T-cell (primary cell): ENCODE measurements at places on chromosomes 2 and 18.

DNA sequence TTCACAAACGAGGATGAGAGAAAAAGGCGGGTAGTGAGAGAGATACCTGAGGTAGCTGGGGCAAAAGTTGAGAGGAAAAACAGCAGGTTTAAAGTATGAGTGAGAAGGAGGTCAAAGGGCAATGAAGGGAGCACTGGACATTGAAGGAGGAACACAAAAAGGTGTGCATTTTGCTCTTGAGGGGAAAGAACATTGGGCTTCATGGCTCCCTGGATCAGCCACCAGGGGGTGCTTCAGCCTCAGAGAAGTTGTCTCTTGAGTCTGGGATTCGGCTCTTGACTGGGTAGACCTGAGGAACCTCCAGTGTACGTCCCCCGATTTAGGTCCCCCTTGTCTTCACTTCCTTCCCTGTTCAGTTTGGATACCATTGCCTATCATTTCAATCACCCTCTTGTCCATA lies 128.5 kb downstream of the RAPGEF4 start:
- no peaks in the 10 kb centered on the region for H3K4me1 ChIP-seq
- no peaks in the 10 kb centered on the region for H3K36me3 ChIP-seq
- DNase-seq, result no peak
- peaks cover 3% of the 10 kb centered on the region for H3K27me3 ChIP-seq
- H3K4me3 ChIP-seq, result no peak overlapping the region

- peaks cover 3% of the 10 kb centered on the region for H3K4me1 ChIP-seq
- DNase-seq, result no peak
- peaks cover 10% of the 10 kb centered on the region for H3K27me3 ChIP-seq
- no peak overlapping the region for H3K4me3 ChIP-seq
- no peaks in the 10 kb centered on the region for H3K36me3 ChIP-seq
Measured at GRCh38 chr2:142130111-142131009, 456 bp downstream of the LRP1B start.

DNA sequence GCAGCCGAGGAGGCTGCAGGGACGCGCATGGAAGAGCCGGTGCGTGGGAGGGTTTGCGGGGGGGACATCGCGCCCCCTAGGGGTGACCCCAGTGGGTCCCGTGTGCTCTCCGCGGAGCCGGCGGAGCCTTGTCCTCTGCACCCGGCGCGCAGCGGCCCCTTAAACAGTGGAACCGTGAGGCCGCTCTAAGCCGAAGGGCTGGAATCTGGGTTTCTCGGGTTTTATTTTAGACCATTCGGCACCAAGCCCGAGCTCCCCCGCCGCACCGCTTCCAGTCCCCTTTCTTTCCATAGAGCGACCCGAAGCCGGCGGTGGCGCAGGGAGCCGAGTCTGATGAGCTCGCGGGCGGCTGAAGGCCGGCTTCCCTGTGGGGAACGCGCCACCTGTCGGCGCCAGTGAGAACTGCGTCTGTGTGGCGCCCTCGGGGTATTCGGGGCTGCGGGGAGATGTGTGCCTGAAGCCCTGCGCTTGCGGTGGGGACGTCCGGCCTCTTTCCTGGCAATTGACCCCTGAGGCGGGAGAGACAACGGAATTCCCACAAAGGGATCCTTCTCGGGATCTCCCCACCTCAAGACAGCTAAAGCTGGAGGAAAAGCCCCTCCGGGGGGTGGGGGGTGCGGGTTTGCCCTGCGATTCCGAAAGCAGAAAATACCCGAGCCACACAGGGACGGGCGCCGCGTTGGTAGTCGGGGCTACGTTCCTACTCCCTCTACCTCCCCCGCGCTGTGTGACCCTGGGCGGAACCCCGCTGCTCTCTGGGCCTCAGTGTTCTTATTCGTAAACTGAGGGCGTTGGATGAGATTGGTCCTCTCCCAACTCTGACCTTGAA lies 8.2 kb upstream of the EN1 start:
- H3K27ac ChIP-seq, result no peak overlapping the region
- H3K4me3 ChIP-seq, result peak overlapping the region; percentile 69
- peaks cover 39% of the 10 kb centered on the region for H3K27me3 ChIP-seq
- peak; percentile 52 for DNase-seq
- no peaks in the 10 kb centered on the region for H3K36me3 ChIP-seq

DNA sequence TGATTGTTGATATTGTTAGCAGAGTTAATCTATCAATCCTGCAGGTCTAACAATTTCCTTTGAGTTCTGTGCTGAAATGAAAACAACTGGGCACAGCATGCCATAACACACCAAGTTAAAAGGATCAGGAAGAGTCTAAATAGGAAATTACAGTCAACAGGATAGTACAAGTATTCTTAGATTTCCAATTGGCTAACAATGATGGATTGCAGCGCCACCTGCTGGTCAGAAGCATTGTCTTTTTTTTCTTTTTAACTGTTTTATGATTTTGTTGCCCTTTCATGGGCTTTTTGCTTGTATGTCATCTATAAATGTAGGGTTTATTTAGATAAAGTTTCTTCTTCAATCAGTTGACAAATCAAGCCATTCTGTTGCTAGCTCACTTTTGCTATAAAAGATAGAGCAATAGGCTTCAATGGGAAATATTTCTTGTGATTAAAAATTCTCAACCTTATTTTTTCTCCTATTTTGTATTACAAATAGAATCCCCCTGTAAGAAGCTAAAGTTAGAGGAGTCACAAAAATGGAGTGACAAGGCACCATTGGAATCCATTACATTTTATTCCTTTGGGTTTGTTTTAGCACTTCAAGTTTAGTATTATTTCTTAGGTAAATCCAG lies 40.8 kb upstream of the RPRM start:
- peak; percentile 24 for DNase-seq
- H3K27me3 ChIP-seq, result no peaks in the 10 kb centered on the region
- H3K36me3 ChIP-seq, result no peaks in the 10 kb centered on the region
- no peak overlapping the region for H3K27ac ChIP-seq

- H3K4me1 ChIP-seq, result no peaks in the 10 kb centered on the region
- H3K4me3 ChIP-seq, result no peak overlapping the region
Measured at GRCh38 chr18:64201781-64202180, 52.9 kb upstream of the LINC00305 start.

- H3K36me3 ChIP-seq, result peaks cover 81% of the 10 kb centered on the region
- H3K27ac ChIP-seq, result no peak overlapping the region
- no peak for DNase-seq
- no peaks in the 10 kb centered on the region for H3K4me1 ChIP-seq
- H3K27me3 ChIP-seq, result no peaks in the 10 kb centered on the region
Measured at GRCh38 chr2:73762571-73762970, 17.3 kb downstream of the DUSP11 start.

DNA sequence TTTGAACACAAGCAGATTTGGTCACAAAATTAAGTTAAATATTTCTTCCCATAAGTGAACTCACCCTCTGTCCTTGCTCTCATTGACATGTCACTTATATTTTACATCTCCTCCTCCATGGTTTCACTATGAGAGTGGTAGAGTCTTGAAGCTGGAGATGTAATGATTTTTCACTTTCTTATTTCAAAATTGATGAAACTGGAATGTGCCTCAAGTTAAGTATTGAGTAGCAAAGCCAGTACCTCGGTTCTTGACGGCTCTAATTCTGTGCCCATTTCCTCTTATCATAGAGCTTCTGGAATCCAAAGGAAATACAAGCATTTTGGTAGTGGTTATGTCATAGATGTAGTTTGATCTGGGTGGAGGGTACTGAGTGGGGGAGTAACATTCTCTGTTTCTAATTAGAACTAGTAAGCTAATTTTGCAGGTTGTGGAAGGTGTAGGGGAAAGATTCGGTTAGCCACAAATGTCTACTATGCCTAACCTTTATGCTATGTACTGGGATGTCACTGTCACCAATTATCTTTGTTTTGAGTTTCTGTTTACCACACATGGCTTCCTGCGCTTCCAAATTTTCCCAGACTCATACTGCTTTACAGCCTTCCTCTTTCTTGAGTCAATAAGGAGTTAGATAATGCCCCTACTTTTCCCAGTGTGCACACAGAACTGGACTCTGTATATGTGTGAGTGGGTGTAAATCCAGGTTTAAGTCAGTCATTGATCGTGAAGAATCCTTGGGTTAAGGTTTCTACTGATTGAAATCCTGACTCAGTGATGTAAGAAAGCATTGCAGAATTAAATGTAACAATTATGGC lies 96.8 kb downstream of the DIS3L2 start:
- DNase-seq, result no peak
- H3K4me3 ChIP-seq, result no peak overlapping the region
- no peaks in the 10 kb centered on the region for H3K27me3 ChIP-seq

DNA sequence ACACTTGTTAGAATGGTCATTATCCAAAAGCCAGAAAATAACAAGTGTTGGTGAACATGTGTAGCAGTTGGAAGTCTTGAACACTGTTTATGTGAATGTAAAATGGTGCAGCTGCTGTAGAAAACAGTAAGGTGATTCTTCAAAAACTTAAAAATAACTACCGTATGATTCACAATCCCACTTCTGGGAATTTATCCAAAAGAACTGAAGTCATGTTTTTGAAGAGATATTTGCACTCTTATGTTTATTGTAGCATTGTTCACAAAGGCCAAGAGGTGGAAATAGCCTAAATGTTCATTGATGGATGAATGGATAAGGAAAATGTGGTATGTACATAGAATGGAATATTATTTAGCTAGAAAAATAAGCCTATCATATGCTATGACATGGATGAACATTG lies 6.3 kb upstream of the SPP2 start:
- peaks cover 5% of the 10 kb centered on the region for H3K27me3 ChIP-seq
- no peaks in the 10 kb centered on the region for H3K4me1 ChIP-seq
- H3K27ac ChIP-seq, result no peak overlapping the region

GRCh38 chr2:2851806-2852777 lies 521.0 kb upstream of the MYT1L start:
- H3K4me3 ChIP-seq, result no peak overlapping the region
- no peaks in the 10 kb centered on the region for H3K36me3 ChIP-seq
- H3K27me3 ChIP-seq, result peaks cover 9% of the 10 kb centered on the region
- no peak overlapping the region for H3K27ac ChIP-seq
- no peaks in the 10 kb centered on the region for H3K4me1 ChIP-seq
- DNase-seq, result no peak

- DNase-seq, result no peak
- H3K27me3 ChIP-seq, result no peaks in the 10 kb centered on the region
- no peak overlapping the region for H3K27ac ChIP-seq
Measured at GRCh38 chr2:221337957-221338685, 234.0 kb downstream of the EPHA4 start.

DNA sequence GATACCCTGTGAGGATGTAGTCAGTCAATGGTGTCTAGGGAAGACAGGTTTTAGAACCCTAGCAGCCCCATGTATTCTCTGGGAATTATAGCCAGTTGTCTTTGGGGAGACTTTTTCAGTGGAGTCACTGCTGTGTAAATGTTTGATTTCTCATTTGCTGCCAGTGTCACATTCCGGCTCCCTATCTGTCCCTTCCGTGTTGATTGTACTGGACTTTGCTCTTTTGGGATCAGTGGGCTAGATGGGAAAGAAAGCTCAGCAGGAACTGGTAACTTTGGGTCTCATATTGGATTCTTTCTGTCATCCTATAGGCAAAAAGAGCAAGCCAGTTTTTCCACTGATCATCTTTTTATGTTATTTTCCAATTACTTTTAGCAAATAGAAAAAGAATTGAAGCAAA lies 70.1 kb downstream of the GTF3C3 start:
- H3K27ac ChIP-seq, result no peak overlapping the region
- no peak overlapping the region for H3K4me3 ChIP-seq
- no peaks in the 10 kb centered on the region for H3K4me1 ChIP-seq
- no peaks in the 10 kb centered on the region for H3K27me3 ChIP-seq

- H3K27ac ChIP-seq, result no peak overlapping the region
- no peaks in the 10 kb centered on the region for H3K4me1 ChIP-seq
- H3K4me3 ChIP-seq, result no peak overlapping the region
Measured at GRCh38 chr2:107072150-107072940, 186.4 kb upstream of the ST6GAL2 start.

- H3K4me3 ChIP-seq, result no peak overlapping the region
- no peak overlapping the region for H3K27ac ChIP-seq
- H3K27me3 ChIP-seq, result no peaks in the 10 kb centered on the region
- H3K4me1 ChIP-seq, result no peaks in the 10 kb centered on the region
Measured at GRCh38 chr18:12049978-12050811, 43.4 kb upstream of the ANKRD62 start.

- peaks cover 7% of the 10 kb centered on the region for H3K4me1 ChIP-seq
- no peaks in the 10 kb centered on the region for H3K36me3 ChIP-seq
- no peak for DNase-seq
Measured at GRCh38 chr2:227320305-227321094, 4.6 kb upstream of the MFF start.

DNA sequence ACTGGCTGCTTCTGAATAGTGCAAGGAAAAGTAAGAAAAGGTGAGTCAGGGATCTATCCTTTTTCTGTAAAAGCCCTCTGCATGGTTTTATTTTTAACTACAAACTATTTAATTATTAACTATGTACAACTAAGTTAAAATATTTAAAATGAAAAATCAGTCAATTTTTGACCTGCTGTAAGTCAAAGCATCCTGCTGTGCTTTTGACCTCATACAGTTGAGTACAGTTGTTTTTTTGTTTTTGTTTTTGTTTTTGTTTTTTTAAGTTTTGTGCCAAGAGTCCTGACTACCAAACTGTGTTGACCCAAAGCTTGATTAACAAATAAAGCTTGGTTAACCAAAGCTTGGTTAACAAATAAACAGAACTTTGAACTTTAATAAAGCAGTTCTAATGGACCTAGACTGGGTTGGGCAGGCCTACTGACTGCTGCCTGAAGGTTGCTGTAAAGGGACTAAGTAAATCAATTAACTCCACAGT lies at the start of gene ACMSD:
Gene ACMSD (plus strand): TSS at position 474 of the 478 bp plus-strand sequence. CDS start 67 bp downstream, outside the sequence.
- H3K27ac ChIP-seq, result no peak within 1 kb of the TSS
- H3K36me3 ChIP-seq, result no peaks in the 10 kb centered on the region
- no peaks in the 10 kb centered on the region for H3K27me3 ChIP-seq

DNA sequence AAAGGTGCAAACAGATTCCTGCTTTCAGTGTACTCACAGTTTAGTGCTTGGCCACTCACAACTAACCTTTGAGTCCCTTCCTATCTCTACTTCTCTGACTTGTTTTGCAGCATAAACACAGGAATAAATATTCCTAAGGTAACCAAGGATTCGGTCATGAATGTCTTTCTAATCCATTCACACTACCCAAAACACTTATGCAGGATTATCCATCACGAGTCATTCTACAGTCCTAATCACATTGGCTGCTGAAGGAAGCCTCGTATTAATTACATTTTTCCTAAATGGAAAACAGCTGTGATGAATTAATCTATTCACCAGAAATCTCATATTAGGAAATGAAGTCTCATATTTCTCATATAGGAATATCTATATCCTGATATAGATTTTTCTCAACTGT lies 16.3 kb downstream of the RDH14 start:
- H3K27ac ChIP-seq, result no peak overlapping the region
- H3K36me3 ChIP-seq, result no peaks in the 10 kb centered on the region
- no peaks in the 10 kb centered on the region for H3K27me3 ChIP-seq
- H3K4me3 ChIP-seq, result no peak overlapping the region
- no peak for DNase-seq
- no peaks in the 10 kb centered on the region for H3K4me1 ChIP-seq
